ENCODE measurements at places on chromosomes 3 and 15.

DNA sequence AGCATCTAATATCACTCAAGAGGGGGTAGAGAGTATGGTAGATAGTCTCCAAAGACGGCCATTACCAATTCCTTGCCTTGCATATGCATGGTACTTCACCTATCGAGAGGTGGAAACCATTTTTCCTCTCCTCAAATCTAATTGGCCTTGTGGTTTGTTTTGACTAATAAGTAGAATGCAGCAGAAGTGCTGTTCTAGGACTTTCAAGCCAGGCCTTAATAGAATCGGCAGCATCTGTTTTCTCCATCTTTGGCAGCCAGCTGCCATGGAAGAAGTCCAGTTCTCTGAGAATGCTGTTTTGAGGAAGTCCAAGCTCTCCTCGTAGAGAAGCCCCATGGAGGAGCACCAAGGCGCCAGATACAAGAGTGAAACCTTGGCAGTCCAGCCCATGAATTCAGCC is 59.1 kb upstream of the RASGRP1 start:
- H3K27ac ChIP-seq, result no peak overlapping the region
- H3K4me1 ChIP-seq, result peaks cover 18% of the 10 kb centered on the region
- H3K36me3 ChIP-seq, result no peaks in the 10 kb centered on the region
- H3K4me3 ChIP-seq, result no peak overlapping the region
- no peak for DNase-seq
- H3K27me3 ChIP-seq, result no peaks in the 10 kb centered on the region

DNA sequence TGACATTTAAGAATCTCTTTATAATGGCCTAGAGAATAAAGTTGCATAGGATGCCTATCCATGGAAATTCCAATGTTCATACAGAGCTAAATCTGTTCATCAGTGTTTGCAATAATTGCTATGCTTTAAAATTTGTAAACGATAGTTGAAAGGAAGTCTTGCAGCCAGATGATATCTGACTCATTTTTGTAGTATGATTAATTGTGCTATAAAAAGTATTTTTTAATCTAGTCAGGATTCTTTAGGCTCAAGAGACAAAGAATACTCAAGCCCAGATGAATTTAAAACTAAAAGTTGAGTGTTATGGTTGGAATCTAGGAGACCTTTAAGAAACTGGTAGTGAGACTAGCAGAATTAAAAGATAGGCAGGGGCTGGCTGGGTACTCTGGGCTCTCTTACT is 50.5 kb downstream of the SUCNR1 start:
- no peaks in the 10 kb centered on the region for H3K36me3 ChIP-seq
- DNase-seq, result no peak
- no peak overlapping the region for H3K4me3 ChIP-seq
- no peak overlapping the region for H3K27ac ChIP-seq
- H3K27me3 ChIP-seq, result no peaks in the 10 kb centered on the region
- H3K4me1 ChIP-seq, result no peaks in the 10 kb centered on the region

DNA sequence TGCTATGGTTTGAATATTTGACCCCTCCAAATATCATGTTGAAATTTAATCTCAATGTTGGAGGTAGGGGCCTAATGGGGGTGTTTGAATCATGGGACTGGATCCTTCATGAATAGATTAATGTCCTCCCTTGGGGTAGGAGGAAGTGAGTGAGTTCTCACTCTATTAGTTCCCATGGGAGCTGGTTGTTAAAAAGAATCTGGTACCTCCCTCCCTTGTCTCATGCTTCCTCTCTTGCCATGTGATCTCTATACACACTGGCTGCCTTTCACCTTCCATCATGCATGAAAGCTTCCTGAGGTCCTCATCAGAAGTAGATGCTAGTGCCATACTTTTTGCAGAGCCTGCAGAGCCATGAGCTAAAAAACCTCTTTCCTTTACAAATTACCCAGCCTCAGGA is 177.7 kb upstream of the MCTP2 start:
- no peak overlapping the region for H3K4me3 ChIP-seq
- no peak for DNase-seq
- no peak overlapping the region for H3K27ac ChIP-seq
- H3K4me1 ChIP-seq, result no peaks in the 10 kb centered on the region
- no peaks in the 10 kb centered on the region for H3K36me3 ChIP-seq

GRCh38 chr3:51002495-51002894 is 327.8 kb downstream of the DOCK3 start:
- H3K27ac ChIP-seq, result no peak overlapping the region
- H3K4me3 ChIP-seq, result no peak overlapping the region
- H3K27me3 ChIP-seq, result peaks cover 12% of the 10 kb centered on the region
- DNase-seq, result no peak

DNA sequence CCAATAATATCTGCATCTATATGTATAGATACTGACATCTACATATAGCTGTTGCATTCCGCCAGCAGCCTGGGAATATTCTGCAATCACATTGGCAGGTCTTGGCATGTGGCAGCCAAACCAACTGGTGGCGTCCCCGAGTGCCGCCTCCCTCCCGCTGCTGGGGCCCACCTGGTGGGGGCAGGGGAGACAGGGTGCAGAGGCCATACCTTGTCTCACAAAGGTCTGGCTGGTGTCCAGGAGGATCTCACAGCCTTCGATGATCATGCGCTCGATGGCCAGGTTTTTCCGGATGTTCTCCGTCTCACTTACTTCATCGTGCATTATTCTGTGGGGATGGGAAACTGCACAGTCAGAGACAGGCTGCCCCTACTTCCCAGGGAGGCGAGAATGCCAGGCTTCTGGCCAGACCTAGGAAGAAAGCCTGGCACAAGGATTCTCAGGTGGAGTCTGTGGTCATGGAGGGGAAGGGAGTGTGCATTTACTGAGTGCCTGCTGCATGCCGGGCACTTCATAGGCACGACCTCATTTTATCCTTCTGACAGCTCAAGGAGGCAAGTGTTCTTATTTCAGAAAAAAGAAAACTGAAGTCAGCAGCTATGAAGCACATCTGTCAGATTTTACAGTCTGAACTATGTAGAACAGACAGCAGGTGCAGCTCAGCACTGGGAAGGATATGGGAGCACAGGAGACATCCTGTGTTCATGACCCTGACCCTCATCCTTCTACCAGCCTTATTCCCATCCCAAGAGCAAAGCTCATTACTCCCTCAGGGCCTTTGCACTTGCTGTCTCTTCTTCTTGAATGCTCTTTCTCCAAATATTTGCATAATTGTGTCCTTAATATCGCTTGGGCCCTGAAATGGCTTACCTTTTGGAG is 62.8 kb downstream of the RASGRF1 start:
- peaks cover 13% of the 10 kb centered on the region for H3K4me1 ChIP-seq
- no peak overlapping the region for H3K4me3 ChIP-seq
- no peaks in the 10 kb centered on the region for H3K27me3 ChIP-seq
- no peak overlapping the region for H3K27ac ChIP-seq

GRCh38 chr3:192642651-192643050 is 84.7 kb downstream of the FGF12 start:
- no peak overlapping the region for H3K27ac ChIP-seq
- H3K4me1 ChIP-seq, result no peaks in the 10 kb centered on the region
- H3K27me3 ChIP-seq, result no peaks in the 10 kb centered on the region
- DNase-seq, result no peak
- no peaks in the 10 kb centered on the region for H3K36me3 ChIP-seq
